ENCODE measurements at places on chromosomes 2 and 18. TPM values are rescaled to one million over a fixed set of nuclear protein-coding genes. Genes with fewer than 3 reads are reported as not detected.

TMEM37 gene
- total RNA-seq, result not detected

DUSP19 gene
- total RNA-seq, result 9.7 TPM

CAPN14 gene
- total RNA-seq, result 4.1 TPM

OTX1 gene
- 4.1 TPM for total RNA-seq

DAPL1 gene
- not detected for total RNA-seq

PROKR1 gene
- 2.8 TPM for total RNA-seq

MERTK gene
- 5.9 TPM for total RNA-seq

DSC2 gene
- total RNA-seq, result 4.1 TPM

IL36G gene
- total RNA-seq, result not detected

MEP1B gene
- not detected for total RNA-seq

SLC23A3 gene
- total RNA-seq, result 0.63 TPM

ARL6IP6 gene
- total RNA-seq, result 37.6 TPM

TNFAIP6 gene
- not detected for total RNA-seq

POTEC gene
- total RNA-seq, result 0.31 TPM

DGUOK gene
- 56.3 TPM for total RNA-seq
